Stimulated activated CD8-positive, alpha-beta memory T cell treated with anti-CD3 and anti-CD28 coated beads, Interleukin-7, amount 100 ng/mL, for 1 hour (primary cell): ENCODE measurements at places on chromosomes 6 and 20.

DNA sequence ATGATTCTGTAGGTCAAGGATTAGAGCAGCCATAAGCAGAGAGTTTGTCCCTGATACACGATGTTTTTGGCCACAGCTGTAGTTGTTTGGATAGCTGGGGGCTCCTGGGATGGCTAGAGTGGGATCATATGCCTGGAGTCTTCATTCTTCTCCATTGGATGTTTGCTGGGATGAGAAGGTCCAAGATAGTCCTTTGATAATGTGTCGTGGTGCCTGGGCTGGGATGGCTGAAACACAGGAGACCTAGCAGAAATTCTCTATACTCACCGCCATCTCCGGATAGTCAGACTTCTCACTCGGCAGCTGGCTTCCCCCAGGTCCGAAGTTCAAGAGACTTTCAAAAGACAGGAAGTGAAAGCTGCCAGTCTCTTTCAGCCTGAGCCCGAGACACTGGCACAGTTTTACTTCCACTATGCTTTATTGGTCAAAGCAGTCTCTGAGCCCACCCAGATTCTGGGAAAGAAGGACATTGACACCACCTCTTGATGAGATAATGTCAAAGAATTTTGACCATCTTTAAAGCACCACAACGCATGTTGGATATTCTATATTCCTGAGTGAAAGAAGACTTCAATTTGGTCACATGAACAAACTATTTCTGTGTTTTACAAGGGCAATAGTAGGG, 16.0 kb downstream of the MARCKS start:
- no peak for DNase-seq

GRCh38 chr6:23218751-23219150, 649.4 kb downstream of the HDGFL1 start:
- DNase-seq, result no peak

GRCh38 chr6:17392978-17393891, at the start of gene CAP2:
Gene CAP2, plus strand, starts transcription at chr6:17393595. Its CDS starts 27,961 bp downstream, at chr6:17421556.
- no peak for DNase-seq

DNA sequence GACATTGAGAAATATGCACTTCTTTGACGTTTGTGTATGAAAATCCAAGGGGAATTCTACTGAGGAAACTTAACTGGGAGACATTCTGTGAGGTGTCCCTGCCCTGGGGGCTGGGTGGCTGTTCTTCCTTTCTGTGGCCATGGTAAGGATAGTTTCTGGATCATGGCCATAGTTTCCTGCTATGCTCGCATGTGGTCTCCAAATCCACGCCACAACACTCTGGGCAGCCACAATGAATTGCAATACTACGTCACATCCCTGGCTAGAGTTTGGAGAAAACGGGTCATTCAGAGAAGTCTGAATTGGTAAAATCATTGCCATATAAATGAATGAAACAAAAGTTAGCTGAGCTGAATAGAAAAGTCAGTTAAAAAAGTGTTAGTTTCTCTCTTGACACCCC, 230.6 kb downstream of the UTRN start:
- no peak for DNase-seq

DNA sequence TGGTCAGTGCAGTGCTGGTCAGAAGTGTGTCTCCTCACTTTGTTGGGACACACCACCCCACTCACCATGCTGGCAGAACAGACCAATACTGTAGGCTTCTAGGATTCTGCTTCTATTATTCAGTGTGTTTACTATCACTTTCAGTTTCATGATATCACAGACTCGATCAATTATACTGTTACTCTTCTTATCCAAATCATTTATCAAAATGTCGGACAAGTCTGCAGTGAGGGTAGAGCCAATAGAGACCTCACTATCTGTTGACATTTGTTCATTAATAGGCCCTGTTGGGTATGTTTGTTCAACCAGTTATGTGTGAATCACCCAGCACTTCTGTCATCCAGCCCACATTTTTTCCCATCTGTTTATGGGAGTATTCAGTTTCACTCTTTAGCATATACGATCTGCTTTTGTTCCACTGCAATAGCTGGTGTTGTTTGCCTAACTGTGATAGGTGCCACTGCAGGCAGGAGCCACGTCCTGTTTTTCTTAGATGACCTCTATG, 140.1 kb downstream of the NRN1 start:
- no peak for DNase-seq

DNA sequence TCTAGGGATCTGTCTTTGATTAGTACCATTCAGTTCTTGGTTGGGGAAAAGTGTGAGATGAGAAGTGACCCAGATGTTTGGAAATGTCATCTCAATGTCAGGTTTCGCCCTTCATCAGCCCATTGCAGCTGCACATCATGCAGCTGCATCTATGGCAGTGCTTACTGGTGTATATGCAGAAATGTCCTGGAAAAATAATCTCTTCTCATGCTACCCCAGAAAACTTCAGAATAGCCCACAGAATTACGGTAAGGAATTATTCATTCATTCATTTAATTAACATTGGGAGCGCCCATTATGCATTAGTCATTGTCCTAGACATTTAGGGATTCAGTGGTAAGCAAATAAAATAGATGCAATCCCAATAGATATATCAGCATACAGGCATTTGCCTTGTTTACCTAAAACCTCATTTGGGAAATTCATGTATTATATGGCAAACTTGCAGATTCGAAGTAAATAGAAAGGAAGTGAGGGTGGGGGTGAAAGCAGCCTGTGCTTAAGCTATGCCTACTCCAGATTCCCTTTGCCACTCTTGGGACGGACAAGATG, 89.2 kb downstream of the PDE7B start:
- DNase-seq, result no peak

DNA sequence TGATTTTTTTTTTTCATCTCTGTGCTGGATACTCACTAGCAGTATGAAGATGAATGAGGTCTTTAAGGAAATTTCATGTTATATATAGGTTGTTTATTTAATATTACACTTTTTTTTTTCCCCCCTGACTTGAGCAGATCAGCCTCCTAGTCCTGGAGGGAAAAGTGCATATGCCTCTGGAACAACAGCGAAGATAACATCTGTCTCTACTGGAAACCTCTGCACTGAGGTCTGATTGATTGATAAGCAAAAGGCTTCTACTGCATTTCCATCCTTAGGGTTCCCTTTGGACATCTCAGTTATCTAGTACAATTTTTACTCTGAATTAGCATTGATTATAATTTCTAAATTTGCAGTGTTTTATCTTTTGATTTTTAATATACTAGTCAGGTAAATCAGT, 49.8 kb upstream of the KIF25 start:
- DNase-seq, result no peak

- no peak for DNase-seq
These were observed 272.9 kb upstream of the FERMT1 start for GRCh38 chr20:6395695-6396094.
